ENCODE measurements at places on chromosomes 7 and 10.

DNA sequence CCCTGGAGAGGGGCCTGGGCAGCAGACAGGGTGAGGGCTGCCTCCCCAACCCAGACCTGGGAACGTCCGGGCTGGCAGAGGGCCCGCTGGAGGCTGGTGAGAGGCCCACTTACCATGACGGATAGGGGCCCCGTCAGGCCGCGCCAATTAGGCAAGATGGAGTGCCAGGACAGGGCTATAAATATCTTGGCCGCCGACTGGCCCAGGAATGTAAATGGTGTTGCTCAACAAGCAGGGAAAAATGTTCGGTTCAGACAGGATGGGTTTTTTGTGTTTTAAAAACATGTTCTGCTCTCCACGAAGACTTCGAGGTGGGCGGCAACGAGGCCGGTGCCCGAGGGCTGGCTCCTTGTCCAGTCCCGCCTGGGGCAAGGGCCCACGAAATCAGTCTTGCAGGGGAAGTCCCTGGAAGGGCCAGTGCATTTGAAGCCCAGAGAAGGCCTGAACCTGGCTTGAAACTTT is 35.8 kb upstream of the ELN start:
- DNase-seq: no peak

- no peak for DNase-seq
Observed at GRCh38 chr10:75956624-75957023, 525.2 kb downstream of the LRMDA start.

DNA sequence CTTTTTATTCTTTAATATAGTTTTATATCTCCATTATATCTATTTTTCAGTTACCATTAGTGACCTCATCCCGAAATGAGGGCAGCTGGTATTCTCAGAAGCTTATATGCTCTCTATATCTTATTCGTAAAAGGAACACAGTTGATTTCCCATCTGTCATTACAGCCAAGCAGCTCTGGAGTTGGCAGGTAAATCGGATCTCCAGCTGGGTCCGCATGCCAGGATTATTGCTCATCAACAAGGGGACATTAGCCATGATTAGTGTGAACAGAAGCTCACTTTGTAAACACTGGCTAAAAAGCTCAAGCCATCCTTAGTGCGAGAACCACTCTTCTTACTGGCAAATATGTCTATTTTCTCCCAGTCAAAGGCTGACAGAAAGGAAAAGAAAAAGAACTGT is 180.3 kb downstream of the NPSR1 start:
- DNase-seq: no peak

GRCh38 chr10:1290071-1290471 is 233.9 kb downstream of the WDR37 start:
- DNase-seq: no peak

DNA sequence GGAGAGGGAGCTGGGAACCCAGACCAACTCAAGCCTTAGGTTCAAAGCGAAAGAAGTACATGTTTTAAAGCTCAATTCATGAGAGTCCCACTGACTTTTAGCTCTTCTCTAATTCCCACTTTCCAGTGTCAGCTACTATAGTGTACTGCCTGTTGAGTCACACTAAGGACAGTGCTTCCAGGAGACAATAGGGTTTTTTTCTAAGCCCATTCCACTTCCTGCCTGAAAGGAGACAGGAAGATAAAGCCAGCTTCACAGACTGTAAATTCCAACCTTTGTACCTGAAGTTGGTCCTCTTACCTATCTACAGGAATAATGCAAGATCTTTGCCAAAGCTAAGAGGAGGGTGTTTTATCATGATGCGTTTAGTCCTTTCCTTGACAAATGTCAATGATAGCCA is 4.4 kb downstream of the MSRB2 start:
- no peak for DNase-seq

DNA sequence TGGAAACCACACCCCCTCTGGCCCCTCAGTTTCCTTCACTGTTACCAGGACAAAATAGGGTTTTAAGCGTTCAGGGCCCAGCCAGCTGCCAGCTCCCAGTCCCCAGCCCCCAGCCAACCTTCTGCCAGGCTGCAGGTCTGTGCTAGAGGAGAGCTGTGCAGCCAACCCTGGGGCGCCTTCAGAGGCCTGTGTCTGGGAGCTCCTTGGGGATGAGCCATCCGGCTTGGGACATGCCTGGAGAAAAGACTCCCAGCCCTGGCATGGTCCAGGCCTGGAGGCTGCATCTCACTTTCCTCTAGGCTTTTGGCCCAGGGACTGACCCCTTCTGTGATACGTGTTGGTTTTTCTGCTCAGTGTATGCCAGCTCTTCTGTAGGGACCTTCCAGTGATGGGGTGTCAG is 487.6 kb upstream of the MGMT start:
- DNase-seq: no peak

GRCh38 chr7:115068220-115068619 is 146.3 kb downstream of the MDFIC start:
- no peak for DNase-seq

GRCh38 chr7:30634634-30635201 is 40.0 kb downstream of the GARS1 start:
- DNase-seq: no peak

DNA sequence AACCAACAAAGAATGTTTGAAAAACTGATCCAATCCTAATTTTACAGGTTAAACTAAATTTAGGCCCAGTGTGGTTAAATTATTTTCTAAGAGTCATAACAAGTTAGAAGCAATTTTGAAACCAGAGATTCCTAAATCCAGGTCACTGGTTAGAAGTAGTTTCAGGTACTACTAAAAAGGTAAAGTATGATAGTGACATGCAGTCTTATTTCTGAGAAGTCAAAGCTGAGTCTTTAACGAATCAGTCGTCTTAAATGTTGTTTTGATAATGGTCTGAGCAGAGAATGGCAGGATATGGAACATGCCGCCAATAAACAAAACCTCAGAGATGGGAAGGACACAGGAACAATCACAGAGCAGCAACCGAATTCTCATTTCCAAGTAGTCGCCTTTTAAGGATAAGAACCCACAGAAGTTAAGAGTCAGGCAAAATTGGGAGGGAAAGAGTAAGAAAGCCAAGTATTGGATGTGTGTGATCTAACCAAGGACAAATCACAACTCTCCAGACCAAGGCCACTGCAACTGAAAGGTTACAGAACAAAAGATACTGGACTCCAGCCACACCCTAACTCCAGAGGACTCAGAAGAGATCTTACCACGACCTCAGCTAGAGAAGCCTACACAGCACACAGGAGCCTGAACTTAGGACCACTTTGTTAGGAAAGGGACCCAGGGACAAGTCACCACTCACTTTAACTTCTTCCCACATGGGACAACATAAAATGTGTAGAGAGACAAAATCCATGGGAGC is 19.7 kb downstream of the TMEM243 start:
- DNase-seq: no peak

DNA sequence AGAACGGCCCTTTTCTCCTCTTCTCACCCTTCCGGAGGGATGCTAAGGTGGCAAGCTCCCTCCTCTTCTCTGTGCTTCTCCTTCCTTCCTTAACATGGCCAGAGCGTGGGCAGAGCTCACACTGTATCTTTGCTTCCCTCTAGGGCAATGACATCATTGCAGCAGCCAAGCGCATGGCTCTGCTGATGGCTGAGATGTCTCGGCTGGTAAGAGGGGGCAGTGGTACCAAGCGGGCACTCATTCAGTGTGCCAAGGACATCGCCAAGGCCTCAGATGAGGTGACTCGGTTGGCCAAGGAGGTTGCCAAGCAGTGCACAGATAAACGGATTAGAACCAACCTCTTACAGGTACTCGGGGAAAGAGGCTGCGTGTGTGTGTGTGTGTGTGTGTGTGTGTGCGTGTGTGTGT is 36.6 kb downstream of the AP3M1 start:
- no peak for DNase-seq

DNA sequence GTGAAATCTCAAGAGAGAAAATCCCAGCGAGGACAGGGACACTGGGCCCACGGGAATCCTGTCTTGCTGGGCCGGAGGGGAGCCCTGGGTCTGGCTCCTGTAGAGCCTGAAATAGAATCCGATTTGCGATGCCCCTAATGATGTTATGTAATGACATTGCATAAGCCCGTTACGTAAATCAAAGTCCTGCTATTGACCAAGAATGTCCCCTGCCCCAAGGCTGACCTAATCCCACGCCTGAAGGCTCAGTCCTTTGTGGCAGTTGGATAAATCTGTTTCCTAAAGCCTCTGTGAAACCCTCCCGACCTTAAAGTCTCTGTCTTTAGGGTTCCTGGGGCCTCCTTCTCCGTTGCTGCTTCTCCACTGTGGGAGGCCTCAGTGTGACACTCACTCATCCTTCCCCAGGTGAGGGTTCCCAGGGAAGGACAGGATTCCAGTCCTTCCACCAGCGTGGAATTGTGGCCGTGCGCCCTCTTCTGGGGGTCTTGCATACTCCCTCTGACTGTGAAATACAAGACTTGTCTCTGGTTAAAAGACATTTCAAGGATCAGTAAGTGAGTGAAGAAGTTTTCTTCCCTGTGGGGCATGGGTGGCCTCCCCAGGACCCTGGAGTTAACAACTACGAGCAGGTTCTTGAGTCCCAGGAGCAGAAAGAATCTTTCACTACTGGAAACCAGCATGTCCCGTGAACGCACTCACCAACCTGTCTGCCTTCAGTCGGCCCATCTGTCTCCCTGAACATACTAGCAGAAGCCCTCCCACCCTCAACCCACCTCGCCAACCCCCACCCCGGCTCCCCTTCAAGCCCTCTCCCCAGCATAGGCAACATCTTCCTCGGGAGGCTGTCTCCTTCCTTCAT is 19.8 kb downstream of the ZNF467 start:
- peak; percentile 5 for DNase-seq

GRCh38 chr10:112999102-112999501 is 49.1 kb downstream of the TCF7L2 start:
- no peak for DNase-seq

GRCh38 chr7:46173476-46174195 is 252.6 kb upstream of the IGFBP3 start:
- no peak for DNase-seq

DNA sequence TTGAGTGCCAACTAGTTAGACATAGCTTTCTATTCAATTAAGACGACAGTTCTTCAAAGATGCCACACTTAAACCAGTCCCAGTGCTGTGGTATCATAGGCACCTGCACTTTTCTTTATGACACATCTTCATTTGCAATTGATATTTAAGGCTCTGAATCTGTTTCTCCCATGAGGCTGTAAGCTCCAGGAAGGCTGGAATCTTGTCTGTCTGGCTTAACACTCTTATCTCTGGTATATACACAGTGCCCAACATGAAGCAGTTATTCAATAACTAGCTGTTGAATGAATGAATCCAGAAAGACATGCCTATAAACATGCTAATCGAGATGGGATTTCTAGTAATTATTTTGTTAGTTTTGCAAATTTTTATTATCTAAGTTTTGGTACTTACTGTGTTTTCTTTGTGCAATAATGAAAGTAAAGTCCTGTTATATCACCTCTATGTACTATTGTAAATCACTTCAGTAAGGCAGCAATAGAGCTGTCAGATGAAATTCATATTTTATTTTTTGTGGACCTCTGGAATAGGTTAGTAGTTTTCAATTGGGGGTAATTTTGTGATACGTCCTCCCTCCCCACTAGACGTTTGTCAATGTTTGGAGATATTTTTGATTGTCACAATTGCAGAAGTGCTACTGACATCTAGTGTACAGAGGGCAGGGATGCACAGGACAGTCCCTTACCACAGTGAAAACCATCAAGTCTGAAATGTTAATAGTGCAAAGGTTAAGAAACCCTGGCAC is 51.3 kb upstream of the STEAP4 start:
- DNase-seq: no peak

DNA sequence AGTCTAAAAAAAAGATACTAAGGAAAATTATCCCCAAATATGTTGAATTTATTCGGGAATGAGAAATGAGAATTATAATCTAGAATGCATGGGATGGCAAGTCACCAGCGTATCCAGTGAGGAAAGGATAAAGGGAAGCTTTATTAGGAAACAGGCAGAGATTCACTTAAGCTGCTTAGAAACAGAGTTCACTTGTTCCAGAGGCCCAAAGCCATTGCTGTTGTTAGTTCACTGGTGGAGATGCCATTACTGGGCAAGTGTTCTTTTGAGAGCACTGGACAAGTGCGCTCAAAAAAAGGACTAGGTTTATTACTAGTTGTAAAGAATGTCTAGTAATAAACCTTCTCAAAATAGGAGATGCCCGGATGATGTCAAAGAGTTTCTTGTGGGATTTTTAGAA is 51.2 kb downstream of the MICU1 start:
- no peak for DNase-seq
